ENCODE measurements at places on chromosomes 6 and 20. TPM values are rescaled to one million over a fixed set of nuclear protein-coding genes. Genes with fewer than 3 reads are reported as not detected.

- no peak overlapping the region for H3K4me3 ChIP-seq
- H3K27me3 ChIP-seq = no peaks in the 10 kb centered on the region
- no peaks in the 10 kb centered on the region for H3K4me1 ChIP-seq
- no peak overlapping the region for H3K27ac ChIP-seq
- no peaks in the 10 kb centered on the region for H3K36me3 ChIP-seq
These were observed 1024.3 kb upstream of the EPHA7 start for GRCh38 chr6:94443701-94444100.

Gene RAD21L1
- total RNA-seq = not detected

Gene CDSN
- total RNA-seq = not detected

GRCh38 chr6:111013144-111013915 lies 31.5 kb downstream of the RPF2 start:
- DNase-seq = no peak
- H3K27me3 ChIP-seq = no peaks in the 10 kb centered on the region
- no peak overlapping the region for H3K27ac ChIP-seq
- no peaks in the 10 kb centered on the region for H3K4me1 ChIP-seq
- no peaks in the 10 kb centered on the region for H3K36me3 ChIP-seq

Gene SRSF12
- not detected for total RNA-seq

Gene CLPSL2
- total RNA-seq = not detected

Gene CASS4
- total RNA-seq = 6.7 TPM

GRCh38 chr6:136549300-136550044 lies 750 bp downstream of the MAP7 start:
- H3K36me3 ChIP-seq = no peaks in the 10 kb centered on the region
- no peaks in the 10 kb centered on the region for H3K4me1 ChIP-seq
- peaks cover 5% of the 10 kb centered on the region for H3K27me3 ChIP-seq
- DNase-seq = peak; percentile 18
- peak overlapping the region; percentile 44 for H3K4me3 ChIP-seq
- no peak overlapping the region for H3K27ac ChIP-seq

Gene PRSS16
- total RNA-seq = not detected

DNA sequence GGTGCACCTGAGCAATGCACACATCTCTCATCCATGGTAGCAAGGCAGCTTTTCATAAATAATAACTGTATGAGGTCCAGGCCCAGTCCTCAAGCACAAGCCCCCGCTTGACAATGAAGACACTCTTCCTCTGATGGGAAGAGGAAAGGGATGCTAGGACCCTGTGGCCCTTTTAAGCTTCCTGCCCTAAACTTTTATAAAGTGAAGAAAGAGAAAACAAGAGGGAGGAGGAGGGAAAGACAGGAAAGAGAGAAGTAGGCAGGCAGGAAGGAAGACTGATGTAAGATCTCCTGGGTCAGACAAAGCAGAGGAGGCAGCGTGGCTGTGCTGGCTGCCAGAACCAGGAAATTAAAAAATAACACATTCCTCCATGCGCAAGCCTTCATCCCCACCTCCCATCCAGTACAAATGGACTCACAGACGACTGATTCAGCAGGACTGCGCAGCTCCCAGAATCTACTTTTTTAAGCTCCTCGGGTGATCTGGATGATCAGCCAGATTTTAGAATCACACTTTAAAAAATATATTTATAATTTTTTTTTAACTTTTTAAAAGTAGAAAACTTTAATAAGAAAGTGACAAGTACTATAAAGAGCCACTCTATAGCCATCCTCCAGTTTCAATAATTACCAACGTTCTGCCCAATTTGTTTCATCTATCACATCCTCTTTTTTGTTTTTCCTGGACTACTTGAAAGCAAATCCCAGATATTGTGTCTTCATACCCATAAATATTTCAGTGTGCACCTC lies 16.5 kb downstream of the TNFAIP3 start:
- no peaks in the 10 kb centered on the region for H3K36me3 ChIP-seq
- no peaks in the 10 kb centered on the region for H3K27me3 ChIP-seq
- peak overlapping the region; percentile 18 for H3K27ac ChIP-seq
- H3K4me1 ChIP-seq = no peaks in the 10 kb centered on the region

GRCh38 chr6:152316024-152316423 lies 321.1 kb downstream of the SYNE1 start:
- H3K27me3 ChIP-seq = no peaks in the 10 kb centered on the region
- no peak for DNase-seq
- no peak overlapping the region for H3K27ac ChIP-seq
- H3K36me3 ChIP-seq = no peaks in the 10 kb centered on the region
- H3K4me1 ChIP-seq = no peaks in the 10 kb centered on the region

GRCh38 chr20:54161008-54161820 lies 12.6 kb downstream of the CYP24A1 start:
- no peaks in the 10 kb centered on the region for H3K27me3 ChIP-seq
- no peaks in the 10 kb centered on the region for H3K36me3 ChIP-seq
- no peak overlapping the region for H3K27ac ChIP-seq

- H3K36me3 ChIP-seq = no peaks in the 10 kb centered on the region
- no peaks in the 10 kb centered on the region for H3K27me3 ChIP-seq
- no peak overlapping the region for H3K27ac ChIP-seq
These were observed 21.7 kb upstream of the MYT1 start for GRCh38 chr20:64142590-64142989.

GRCh38 chr6:73177221-73177944 lies 47.9 kb downstream of the KHDC1L start:
- no peaks in the 10 kb centered on the region for H3K27me3 ChIP-seq
- DNase-seq = no peak
- H3K4me3 ChIP-seq = no peak overlapping the region
- H3K36me3 ChIP-seq = no peaks in the 10 kb centered on the region
- no peak overlapping the region for H3K27ac ChIP-seq
- H3K4me1 ChIP-seq = no peaks in the 10 kb centered on the region

GRCh38 chr6:150640556-150641209 lies 41.0 kb downstream of the PLEKHG1 start:
- no peaks in the 10 kb centered on the region for H3K36me3 ChIP-seq
- DNase-seq = no peak
- H3K4me1 ChIP-seq = no peaks in the 10 kb centered on the region
- no peaks in the 10 kb centered on the region for H3K27me3 ChIP-seq
- H3K4me3 ChIP-seq = no peak overlapping the region
- peak overlapping the region; percentile 50 for H3K27ac ChIP-seq

GRCh38 chr20:58748618-58749017 lies 56.0 kb downstream of the NPEPL1 start:
- no peak overlapping the region for H3K4me3 ChIP-seq
- no peak for DNase-seq
- H3K36me3 ChIP-seq = no peaks in the 10 kb centered on the region
- H3K27me3 ChIP-seq = no peaks in the 10 kb centered on the region

Gene LPIN3
- 10.9 TPM for total RNA-seq

GRCh38 chr6:4941782-4942672 lies 61.8 kb downstream of the RPP40 start:
- no peaks in the 10 kb centered on the region for H3K27me3 ChIP-seq
- no peak overlapping the region for H3K4me3 ChIP-seq
- peak overlapping the region; percentile 23 for H3K27ac ChIP-seq
- H3K36me3 ChIP-seq = no peaks in the 10 kb centered on the region
- peaks cover 4% of the 10 kb centered on the region for H3K4me1 ChIP-seq

- H3K4me3 ChIP-seq = no peak overlapping the region
- H3K27ac ChIP-seq = no peak overlapping the region
- H3K27me3 ChIP-seq = no peaks in the 10 kb centered on the region
- H3K4me1 ChIP-seq = no peaks in the 10 kb centered on the region
These were observed 89.0 kb upstream of the KCNK16 start for GRCh38 chr6:39411465-39411864.

DNA sequence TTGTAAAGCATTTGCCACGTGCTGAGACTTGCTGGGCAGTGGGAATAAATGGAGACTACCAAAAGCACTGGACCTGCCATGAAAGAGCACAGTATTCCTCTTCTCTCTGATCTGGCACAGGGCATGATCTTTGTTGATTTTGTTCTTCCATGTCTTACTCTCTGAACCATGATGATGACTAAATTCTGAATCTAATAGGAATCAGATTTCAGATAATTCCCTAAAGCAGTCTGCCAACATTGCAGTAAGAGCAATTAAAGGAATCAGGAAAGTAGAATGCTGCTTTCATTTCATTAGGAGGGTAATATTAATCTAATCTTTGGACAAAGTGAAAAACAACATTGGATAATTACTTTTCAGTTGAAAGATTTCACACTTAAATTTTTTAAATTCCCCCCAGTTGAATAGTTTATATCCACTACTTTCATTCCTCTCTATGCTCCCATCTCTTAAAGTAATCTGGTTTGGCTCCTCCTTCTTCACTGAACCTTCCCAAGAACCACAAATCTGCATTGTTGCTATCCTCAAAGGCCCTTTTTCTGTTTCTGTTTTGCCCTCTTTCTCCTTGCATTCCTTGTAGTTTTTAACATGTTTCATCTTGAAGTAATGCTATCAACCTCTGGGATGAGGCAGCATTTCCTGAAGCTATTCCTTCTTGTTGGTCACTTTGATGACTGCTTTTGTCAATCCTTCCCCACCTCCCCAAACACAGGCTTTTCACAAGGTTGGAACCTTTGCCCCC lies 243.2 kb upstream of the TENT5A start:
- H3K4me1 ChIP-seq = no peaks in the 10 kb centered on the region
- no peaks in the 10 kb centered on the region for H3K36me3 ChIP-seq
- no peak for DNase-seq
- no peak overlapping the region for H3K4me3 ChIP-seq

DNA sequence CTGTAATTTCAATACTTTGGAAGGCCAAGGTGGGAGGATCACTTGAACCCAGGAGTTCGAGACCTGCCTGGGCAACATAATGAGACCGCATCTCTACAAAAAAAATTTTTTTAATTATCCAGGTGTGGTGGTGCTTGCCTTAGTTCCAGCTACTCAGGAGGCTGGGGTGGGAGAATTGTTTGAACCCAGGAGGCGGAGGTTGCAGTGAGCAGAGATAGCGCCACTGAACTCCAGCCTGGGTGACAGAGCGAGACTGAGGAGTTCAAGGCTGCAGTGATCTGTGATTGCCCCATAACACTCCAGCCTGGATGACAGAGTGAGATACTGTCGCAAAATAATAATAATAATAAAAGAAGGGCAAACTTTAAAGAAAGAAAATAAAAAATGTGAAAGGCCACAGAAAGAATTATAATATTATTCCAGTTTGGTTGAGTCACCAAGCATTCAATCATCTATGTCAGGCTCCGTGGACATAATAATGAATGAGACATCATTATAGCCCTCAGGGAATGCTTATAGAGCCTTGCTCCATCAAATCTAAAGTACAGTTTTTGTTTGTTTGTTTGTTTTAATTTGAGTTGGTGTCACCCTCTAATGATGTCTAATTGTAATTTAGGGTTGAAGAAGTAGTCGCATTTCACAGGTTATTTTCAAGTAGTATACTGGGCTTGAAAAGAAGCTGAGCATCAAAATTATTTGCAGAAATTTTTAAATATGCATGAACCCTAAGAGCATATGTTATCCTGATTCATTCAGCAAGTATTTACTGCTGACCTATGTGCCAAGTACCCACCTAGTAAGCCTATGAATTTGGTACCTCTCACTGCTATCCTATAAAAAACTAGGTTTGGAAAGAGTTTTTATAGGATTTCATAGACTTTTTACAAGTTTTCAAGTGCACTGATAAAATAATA lies 15.1 kb downstream of the GLYATL3 start:
- H3K27me3 ChIP-seq = no peaks in the 10 kb centered on the region
- H3K4me3 ChIP-seq = no peak overlapping the region
- DNase-seq = no peak
- no peaks in the 10 kb centered on the region for H3K36me3 ChIP-seq
- no peaks in the 10 kb centered on the region for H3K4me1 ChIP-seq

DNA sequence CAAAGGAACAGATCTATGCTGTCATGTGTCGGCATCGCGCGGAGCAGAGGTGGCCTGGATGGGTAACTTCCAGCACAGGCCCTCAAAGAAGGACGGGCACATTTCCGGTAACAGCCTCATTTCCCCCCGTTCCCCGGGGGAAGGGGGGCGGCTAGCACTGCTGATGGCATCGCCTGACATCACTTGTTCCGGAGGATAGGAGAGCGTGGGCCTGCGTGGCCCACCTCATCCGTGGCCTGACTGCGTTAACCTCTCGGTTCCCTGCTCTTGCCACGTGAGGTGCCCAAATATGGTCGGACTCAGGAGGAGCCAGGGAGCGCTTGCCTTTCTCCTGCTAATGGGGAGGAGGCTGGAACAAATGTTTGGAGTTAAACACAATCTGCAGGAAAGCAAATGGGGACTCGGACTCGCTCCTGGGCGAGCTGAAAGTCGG lies at the start of gene AKAP12:
Gene AKAP12, plus strand, starts transcription at position 365 of the 433 bp plus-strand sequence. CDS start 596 bp downstream, outside the sequence.
- H3K4me3 ChIP-seq = peak within 1 kb of the TSS; percentile 90
- no peaks in the 10 kb centered on the region for H3K27me3 ChIP-seq
- H3K4me1 ChIP-seq = no peaks in the 10 kb centered on the region
- H3K36me3 ChIP-seq = no peaks in the 10 kb centered on the region

GRCh38 chr20:49831022-49831769 lies 18.6 kb downstream of the SLC9A8 start:
- H3K4me1 ChIP-seq = no peaks in the 10 kb centered on the region
- DNase-seq = no peak
- H3K4me3 ChIP-seq = no peak overlapping the region
- H3K27me3 ChIP-seq = no peaks in the 10 kb centered on the region

DNA sequence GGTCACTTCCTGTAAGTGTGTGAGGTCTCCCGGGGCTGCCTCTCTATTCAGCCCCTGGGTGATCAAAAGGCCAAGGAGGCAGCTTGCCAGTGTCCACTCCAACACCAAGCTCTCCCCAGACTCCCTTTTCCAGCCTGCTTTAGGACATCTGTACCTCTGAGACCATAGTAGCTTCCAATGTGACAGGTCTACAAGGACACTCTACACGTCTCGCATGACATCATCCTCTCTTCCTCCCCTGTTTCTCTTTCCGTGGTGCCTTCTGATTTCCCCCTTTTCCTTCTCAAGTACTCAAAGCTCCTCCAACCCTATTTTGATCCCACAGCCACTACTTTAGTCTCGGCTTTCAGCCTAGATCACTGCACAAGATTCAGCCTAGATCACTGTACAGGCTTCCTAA lies 26.4 kb downstream of the HLA-F start:
- no peaks in the 10 kb centered on the region for H3K36me3 ChIP-seq
- no peak for DNase-seq
- H3K27me3 ChIP-seq = no peaks in the 10 kb centered on the region
- no peak overlapping the region for H3K27ac ChIP-seq
- H3K4me1 ChIP-seq = no peaks in the 10 kb centered on the region

DNA sequence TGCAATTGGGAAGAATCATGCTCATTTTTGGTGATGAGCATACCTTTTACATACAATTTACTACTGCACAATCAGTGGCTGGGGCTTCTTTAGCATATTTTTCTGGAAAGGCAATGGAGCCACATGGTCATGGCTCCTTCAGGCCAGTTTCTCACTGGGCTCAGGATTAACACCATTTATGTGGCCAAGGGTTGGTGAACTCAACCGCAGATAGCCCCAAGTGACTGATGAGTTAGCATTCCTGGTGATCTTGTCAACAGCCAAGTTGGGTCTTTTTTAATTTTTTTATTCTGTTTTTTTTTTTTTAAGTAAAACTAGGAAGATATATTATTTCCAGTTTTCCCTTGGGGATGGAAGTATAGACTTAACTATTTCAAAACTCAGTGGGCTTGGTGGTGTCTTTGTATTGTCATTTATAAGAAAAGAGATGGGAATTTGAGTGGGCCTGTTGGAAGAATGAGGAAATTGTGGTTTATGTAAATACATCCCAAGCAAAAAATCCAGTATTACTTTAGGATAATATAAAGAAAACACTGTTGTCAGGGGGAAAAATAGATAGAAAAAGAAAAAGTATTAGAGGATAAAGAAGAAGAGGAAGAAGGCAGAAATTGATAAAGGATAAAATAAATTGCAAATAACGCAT lies 397.4 kb downstream of the MAFB start:
- H3K4me3 ChIP-seq = no peak overlapping the region
- no peak for DNase-seq
- no peak overlapping the region for H3K27ac ChIP-seq
